ENCODE measurements at places on chromosomes 6 and 20.

DNA sequence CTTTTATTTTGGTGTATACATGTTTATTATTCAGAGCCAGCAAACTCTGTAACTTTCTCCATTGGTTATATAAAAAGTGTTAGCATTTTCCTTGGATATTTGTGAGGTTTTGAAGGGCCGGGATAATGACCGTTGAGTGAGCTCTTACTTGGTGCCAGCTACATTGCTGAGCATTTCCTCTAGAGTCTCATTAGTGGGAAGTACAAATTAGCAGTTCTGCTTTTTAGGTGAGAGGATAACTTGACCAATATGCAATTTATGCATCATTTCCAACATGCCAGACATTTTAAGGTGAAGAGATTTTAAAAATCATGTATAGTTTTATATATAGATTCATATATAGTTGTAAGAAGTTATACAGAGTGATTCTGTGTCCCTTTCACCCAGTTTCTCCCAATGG lies 84.3 kb downstream of the CARMIL1 start:
- DNase-seq = no peak

GRCh38 chr6:26271668-26272024 lies 93.4 kb upstream of the BTN3A2 start:
- no peak for DNase-seq

- no peak for DNase-seq
These were observed 85.8 kb downstream of the CDKAL1 start for GRCh38 chr6:20620043-20620442.

DNA sequence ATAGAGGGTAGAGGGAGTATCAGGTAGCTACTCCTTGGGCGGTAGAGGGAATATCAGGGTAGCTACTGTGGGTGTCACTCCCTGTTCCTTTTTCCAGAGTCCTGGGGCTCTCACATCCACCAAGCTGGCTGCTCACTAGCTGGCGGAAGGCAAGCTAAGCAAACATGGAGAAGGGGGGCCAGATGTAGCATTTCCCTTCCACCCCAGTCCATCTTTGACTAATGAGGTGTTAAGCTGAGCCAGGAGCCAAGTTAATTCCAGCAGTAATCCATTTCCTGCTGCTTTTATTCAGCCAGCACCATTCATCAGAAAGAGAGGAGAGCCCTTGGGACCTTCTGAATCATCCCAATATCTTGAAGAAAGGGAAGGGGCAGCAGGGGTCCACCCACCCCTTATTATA lies 330.0 kb downstream of the ZFAND3 start:
- no peak for DNase-seq

GRCh38 chr20:21808863-21809664 lies 103.6 kb downstream of the PAX1 start:
- no peak for DNase-seq
